Stimulated activated CD8-positive, alpha-beta memory T cell treated with anti-CD3 and anti-CD28 coated beads, Interleukin-4, amount 100 ng/mL, for 1 hour (primary cell): ENCODE measurements at places on chromosomes 3 and 15.

- no peak for DNase-seq
These were observed 3.6 kb downstream of the RAD18 start for GRCh38 chr3:8959668-8960067.

DNA sequence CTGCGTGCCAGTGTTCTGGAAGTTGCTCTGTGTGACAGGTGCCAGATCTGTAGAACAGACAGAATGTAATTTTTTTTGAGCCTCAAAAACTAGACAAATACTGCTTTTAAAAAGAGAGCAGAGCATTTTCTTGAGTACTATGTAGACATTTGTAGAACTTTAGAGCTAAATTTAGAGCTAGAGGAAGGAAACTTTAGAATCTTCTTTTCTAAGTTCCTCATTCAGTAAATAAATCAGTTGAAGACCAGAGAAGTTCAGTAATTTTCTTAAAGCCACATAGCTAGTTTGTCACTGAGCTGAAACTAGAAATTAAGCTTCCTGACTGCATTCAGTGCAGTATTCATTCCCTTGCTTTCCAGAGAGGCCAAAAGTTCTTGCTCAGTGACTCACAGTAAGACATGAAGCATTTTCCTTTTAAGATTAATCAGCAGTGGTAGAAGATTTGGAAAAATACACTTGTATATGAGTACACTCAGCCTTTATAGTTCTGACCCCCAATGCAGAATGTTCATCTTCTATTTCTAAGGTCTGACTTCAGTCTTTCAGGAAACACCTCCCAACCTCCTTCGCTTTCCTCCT lies 83.6 kb upstream of the TSEN2 start:
- DNase-seq, result no peak

DNA sequence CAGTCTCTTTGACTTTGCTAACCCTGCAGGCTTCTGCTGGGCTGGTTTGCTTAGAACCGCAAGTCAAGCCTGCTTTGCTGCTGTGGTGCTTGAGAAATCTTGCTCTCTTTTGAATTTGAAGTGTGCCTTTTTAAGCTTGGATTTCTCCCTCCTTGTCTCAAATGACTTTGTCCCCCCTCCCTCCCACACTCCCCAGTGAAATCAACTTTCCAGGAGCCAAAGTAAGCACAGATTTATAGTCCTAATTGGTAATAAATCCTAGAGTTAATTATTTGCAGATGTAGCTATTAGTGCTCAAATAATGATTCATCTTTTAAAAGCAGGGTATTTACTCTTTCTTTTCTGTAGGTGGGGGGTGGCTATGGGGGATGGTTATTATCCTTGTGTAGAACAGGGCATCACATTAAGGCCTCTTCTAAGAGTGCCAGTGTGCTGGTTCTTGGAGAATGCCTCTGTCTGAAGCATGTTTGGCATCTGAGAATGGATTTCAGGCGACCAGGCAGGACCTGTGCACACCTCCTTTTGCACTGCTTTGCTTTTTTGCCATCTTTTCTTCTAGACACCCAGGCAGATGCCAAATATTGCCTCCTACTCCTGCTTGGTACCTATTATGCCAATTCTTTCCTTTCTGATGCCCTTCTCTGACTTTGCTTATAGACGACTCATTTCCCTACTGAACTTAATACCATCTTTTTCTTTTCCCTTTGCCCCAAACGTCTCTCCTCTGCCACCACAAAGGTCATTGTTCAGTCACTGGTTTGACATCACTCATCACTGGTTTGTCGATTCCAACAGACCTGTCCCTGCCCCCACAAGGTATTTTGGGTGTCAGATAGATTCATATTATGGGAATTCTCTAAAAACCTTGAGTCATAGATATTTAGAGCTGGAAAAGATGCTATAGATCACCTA lies 50.7 kb downstream of the CLDN11 start:
- DNase-seq, result no peak

DNA sequence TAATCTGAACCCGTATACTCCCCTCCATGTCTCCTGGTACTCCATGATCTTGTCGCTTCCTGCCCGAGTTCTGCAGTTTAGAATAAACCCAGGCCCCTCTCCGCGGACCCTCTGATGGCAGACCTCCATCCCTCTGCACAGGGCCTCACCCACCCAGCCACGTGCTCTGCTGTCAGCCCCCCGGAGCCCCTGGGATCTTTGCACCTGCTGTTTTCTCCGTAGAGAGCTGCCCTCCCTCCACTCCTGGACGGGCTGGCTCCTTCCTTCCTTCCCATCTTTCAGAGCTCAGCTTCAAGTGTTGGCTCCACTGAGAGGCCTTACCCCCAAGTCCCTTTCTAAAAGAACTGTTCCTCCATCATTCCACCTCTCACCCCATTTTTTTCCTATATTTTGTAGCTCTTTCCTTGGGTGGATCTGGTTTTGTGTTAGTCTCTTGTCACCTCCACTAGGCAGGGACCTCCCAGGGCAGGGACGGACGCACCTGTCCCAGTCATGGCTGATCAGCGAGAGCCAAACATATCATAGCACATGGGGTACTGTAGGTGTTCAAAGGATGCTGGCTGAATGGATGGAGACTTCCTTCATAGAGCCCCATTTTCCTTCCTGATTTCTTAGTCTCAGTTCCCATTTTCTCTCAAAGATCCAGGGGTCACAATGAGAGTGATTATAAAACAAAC lies 106.6 kb downstream of the VGLL4 start:
- no peak for DNase-seq

- no peak for DNase-seq
These were observed 135.0 kb upstream of the CTDSPL start for GRCh38 chr3:37726525-37727290.

GRCh38 chr15:71414853-71415252 lies 299.6 kb downstream of the THSD4 start:
- DNase-seq, result no peak

DNA sequence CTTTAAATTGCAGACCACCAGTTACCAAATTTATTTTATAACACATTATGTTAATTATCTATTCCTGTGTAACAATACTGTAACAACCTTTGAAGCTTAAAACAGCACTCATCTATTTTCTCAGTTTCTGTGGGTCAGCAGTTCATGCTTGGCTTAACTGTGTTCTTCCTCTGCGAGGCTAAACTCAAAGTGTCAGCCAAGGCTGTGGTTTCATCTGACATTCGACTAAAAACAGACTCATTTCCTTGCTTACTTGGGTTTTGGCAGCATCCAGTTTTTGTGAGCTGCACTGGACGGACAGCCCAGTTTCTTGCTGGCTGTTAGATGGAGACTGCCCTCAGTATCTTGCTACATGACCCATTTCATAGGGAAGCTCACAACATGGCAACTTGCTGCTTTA lies 247.3 kb upstream of the KCNH8 start:
- no peak for DNase-seq

GRCh38 chr3:23824699-23825444 lies 19.1 kb downstream of the UBE2E1 start:
- no peak for DNase-seq

- no peak for DNase-seq
These were observed 47.0 kb downstream of the ZBTB20 start for GRCh38 chr3:115099986-115100571.
